CD4-positive, alpha-beta T cell (primary cell): ENCODE measurements at places on chromosomes 2 and 18. TPM values are rescaled to one million over a fixed set of nuclear protein-coding genes. Genes with fewer than 3 reads are reported as not detected.

- H3K27ac ChIP-seq, result no peak overlapping the region
- no peaks in the 10 kb centered on the region for H3K36me3 ChIP-seq
- no peak for DNase-seq
- H3K4me1 ChIP-seq, result no peaks in the 10 kb centered on the region
- H3K27me3 ChIP-seq, result no peaks in the 10 kb centered on the region
- no peak overlapping the region for H3K4me3 ChIP-seq
These were observed 46.0 kb downstream of the ACAA2 start for GRCh38 chr18:49767111-49768050.

DNA sequence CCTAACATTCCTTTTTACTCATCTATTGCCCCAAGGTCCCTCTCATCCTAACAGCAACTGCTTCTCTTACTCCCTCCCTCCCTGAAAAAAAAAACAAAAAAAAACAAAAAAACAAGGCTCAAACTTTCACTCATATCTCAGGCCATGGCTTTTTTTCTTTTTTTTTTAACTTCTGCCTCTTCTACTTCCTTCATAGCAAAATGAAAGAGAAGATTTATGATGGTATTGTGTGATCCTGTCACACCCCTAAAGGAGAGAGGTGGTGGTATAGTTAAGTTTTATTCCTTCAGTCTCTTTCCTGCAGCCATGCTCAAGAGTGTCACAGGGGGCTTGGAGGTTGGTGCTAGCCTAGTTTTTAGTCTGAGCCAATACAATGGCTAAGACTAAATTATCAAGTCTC lies 21.5 kb upstream of the EPC2 start:
- no peaks in the 10 kb centered on the region for H3K4me1 ChIP-seq
- no peaks in the 10 kb centered on the region for H3K27me3 ChIP-seq
- H3K4me3 ChIP-seq, result no peak overlapping the region
- no peak overlapping the region for H3K27ac ChIP-seq
- DNase-seq, result no peak

DNA sequence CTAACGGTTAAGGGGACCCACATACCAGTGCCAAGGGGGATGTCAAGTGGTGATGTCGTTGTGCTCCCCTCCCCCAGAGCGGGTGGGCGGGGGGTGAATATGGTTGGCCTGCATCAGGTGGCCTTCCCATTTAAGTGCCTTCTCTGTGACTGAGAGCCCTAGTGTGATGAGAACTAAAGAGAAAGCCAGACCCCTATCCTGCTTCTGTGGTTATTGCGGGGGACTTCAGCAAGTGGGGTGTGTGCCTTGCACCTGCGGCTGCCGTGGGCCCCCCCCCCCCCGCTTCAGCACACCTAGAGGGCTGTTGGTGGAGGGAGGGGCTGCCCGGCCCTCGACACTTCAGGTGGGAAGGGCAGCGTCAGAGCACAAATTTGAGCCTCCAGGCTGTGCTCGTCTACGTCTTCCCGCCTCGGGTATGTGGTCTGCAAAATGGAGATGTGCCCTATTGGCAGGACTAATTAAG lies 6.1 kb downstream of the CTDSP1 start:
- H3K4me3 ChIP-seq, result peak overlapping the region; percentile 49
- H3K36me3 ChIP-seq, result peaks cover 39% of the 10 kb centered on the region
- no peaks in the 10 kb centered on the region for H3K27me3 ChIP-seq
- H3K4me1 ChIP-seq, result peaks cover 74% of the 10 kb centered on the region

Gene SLC23A3
- 0.36 TPM for total RNA-seq

DNA sequence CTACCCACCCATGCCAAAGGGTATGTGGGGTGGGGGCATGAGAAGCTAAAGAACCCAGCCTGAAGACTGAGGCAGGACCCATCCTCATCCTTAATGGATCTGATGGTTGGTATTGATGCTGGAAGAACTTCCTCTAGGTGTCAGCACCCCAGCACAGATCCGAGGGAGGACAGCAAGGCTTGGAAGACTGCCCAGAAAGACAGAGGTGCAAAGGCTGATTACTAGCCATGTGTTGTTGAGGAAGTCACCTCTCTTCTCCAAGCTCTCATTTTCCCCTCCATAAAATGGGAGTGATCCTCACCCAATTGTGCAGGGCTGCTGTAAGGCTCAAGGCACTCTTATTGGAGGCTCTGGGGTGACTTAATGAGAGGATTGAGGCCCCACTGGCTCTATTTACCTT lies 256.5 kb downstream of the CELF4 start:
- H3K27ac ChIP-seq, result no peak overlapping the region
- H3K4me3 ChIP-seq, result no peak overlapping the region
- DNase-seq, result no peak
- no peaks in the 10 kb centered on the region for H3K27me3 ChIP-seq

DNA sequence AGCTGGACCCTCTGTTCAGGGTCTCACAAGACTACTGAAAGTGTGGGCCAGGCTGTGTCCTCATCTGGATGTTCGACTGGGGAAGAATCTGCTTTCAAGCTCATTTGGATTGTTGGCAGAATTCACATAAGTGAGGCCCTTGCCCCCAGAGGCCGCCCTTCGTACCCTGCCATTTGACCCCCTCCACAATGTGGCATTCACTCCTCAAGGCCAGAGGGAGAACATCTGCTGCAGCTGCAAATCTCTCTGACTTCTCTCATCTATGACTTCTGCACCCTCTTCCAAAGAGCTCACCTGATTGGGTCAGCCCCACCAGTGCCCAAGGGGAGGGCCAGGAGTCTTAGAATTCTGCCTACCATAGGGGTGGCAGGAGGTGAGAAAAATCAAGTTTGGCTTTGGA lies 3.9 kb upstream of the CNDP2 start:
- no peak overlapping the region for H3K4me3 ChIP-seq
- no peak for DNase-seq
- H3K36me3 ChIP-seq, result no peaks in the 10 kb centered on the region
- no peaks in the 10 kb centered on the region for H3K27me3 ChIP-seq
- H3K27ac ChIP-seq, result no peak overlapping the region
